ENCODE measurements at places on chromosomes 2 and 18.

DNA sequence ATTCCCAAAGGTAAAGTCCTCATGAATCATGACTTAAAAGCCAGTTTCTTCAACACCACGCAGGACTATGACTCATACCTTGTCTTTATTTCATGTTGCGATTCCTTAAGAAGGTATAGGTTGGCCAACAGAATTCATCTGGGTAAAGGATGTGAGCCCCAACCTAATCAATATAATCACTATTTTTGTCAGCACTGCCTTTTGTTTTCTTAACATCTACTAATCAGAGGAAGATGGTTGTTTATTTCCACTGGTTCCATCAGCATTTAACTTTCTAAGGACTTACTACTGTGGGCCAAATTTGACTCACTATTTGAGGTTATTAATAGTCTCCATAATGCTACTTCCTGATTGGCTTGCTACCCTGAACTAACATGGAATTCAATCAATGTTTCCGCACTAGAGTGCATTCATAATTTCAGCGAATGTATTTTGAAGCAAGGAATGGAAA lies 78.6 kb downstream of the SCG2 start:
- no peak for DNase-seq

- no peak for DNase-seq
These were observed 135.7 kb downstream of the EVA1A start for GRCh38 chr2:75424936-75425619.

DNA sequence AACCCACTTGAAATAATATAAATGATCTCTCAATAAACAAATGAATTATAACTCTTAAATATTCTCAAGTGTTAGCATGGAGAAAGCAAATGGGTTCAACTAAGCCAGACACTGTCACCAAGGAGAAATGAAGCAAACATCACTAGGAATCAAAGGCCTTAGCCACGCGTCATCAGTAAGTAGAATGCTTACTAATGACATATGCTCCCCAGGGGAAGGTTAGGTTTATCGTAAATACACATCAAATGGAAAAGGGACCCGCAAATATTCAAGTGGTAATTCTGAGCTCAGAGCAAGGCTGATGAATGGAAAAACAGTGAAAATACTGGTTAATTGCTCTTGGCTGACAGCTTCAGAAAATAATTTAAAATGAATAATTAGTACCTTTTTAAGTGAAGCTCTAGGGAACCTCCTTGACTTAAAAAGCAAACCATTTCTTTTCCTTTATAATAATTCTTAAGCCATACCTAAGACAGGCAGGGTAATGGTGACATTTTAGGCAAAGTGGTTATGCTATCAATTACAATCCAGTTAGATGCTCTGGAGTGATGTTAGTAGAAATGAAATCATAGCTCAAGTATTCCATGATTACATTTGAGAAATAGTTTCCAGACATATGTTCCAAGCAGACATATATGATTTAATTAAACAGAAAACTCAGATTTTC lies 101.5 kb downstream of the ALPK2 start:
- DNase-seq: no peak

DNA sequence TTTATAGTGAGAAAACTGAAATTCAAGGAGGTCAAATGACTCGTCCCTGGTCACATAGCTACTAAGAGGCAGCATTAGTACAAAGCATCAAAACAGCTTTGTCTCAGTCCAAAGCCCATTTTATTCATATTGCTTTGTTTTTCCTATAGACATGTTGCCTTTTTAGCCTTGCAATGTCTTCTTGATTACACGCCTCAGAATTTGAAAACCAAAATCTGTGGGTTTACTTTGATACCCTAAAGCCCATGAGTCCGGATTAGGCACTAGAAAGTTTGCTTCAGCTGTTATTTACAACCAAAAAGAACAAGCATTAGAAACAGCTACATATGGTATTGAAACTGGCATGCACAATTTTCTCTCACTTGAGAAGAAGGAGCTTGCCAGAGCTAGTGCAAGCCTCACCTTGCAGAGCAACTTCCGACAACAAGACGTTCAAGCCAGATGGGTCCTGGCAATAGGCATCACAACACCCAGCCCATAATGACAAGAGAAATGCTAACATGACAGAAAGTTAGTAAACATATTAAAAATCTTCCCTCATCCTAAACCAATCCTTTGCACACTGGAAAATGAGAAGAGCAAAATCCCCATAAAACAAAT lies 276.8 kb downstream of the RIT2 start:
- no peak for DNase-seq

- no peak for DNase-seq
These were observed 64.2 kb downstream of the RBMS1 start for GRCh38 chr2:160429248-160430000.

- no peak for DNase-seq
These were observed 15.5 kb downstream of the IL1F10 start for GRCh38 chr2:113083296-113083695.

DNA sequence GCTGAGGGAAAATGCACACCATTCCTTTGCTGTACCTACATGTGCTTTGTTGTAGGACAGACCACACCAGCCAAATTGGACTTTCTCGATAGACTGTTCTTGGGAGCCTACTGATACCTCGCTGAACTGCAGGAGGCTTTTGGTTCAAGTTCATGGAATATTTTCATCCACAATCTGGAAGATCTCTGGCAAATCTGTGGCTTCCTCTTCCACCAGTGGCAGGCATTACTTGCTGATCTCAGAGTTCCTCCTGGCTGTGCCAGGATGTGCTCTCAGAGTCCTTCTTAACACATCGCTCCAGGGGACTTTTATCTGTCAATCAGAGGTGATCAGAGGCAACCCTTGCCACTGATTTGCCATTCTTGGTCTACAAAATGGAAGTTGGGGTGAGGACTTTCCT lies 87.7 kb downstream of the PTGR3 start:
- DNase-seq: no peak

DNA sequence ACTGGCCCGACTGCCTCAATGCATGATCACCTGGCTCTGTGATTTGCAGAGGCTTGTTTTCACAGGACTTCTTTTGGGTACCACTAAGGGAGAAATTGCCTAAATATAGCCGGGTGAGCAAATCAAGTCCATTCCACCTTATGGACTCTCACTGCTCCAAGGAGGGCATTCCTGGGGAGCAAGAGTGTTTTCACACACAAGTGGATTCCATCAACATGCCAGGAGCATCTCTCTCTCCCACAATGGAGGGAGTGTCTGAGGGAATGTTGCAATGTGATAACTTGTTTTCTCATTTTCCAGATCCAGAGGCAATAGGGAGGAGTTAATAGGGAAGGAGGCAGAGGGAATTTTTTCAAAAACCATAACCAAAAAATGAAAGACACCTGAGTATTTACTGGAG lies 250.7 kb downstream of the SATB2 start:
- DNase-seq: no peak

GRCh38 chr18:36381075-36381474 lies 83.6 kb downstream of the FHOD3 start:
- no peak for DNase-seq

GRCh38 chr2:210519594-210519993 lies 36.8 kb upstream of the CPS1 start:
- no peak for DNase-seq

- no peak for DNase-seq
These were observed 182.9 kb downstream of the PRKCE start for GRCh38 chr2:45834372-45834771.

GRCh38 chr18:74832999-74833398 lies 235.3 kb downstream of the ZNF407 start:
- DNase-seq: no peak

DNA sequence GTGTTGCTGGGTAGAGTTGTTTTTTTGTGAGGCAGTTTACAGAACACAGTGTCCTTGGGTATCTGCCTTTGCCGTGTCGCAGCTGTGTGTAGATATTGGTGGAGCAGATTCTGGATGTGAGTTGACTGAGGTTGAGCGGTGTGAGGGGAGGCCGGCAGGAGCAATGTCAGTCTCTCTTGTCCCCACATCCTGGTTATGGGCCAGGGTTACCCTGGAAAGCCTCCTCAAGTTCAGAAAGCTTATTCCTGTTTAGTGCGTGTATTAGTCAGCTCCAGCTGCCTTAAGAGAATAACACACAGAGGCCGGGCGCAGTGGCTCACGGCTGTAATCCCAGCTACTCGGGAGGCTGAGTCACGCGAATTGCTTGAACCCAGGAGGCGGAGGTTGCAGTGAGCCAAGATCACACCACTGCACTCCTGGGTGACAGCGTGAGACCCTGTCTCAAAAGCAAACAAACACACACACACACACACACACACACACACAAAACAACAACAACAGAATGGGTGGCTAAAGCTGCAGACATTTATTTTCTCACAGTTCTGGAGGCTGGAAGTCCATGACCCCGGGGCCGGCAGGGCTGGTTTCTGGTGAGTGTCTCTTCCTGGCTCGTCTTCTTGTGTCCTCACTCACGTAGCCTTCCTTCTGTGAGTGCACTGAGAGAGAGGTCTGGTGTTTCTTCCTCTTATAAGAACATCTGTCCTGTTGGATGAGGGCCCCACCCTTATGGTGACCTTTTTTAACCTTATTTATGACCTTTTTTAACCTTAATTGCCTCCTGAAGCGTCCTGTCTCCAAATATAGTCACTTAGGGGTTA lies 5.1 kb downstream of the NCK2 start:
- no peak for DNase-seq

DNA sequence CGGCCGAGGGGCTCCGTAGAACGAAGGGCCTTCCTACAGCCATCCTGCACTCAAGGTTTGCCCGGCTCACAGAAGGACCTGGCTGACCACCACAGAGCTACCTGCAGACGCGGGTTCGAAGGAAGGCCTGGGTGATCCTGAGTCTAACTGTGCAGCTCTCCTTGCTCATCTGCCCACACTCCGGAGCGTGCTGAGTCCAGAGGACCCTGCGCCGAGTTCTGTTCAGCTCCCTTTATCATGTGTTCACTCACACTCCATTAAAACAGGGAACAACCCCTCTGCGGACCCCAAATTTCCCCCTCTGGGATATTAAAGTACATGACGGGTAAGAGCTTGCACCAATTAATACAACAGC lies 138.3 kb downstream of the PXDN start:
- DNase-seq: no peak

DNA sequence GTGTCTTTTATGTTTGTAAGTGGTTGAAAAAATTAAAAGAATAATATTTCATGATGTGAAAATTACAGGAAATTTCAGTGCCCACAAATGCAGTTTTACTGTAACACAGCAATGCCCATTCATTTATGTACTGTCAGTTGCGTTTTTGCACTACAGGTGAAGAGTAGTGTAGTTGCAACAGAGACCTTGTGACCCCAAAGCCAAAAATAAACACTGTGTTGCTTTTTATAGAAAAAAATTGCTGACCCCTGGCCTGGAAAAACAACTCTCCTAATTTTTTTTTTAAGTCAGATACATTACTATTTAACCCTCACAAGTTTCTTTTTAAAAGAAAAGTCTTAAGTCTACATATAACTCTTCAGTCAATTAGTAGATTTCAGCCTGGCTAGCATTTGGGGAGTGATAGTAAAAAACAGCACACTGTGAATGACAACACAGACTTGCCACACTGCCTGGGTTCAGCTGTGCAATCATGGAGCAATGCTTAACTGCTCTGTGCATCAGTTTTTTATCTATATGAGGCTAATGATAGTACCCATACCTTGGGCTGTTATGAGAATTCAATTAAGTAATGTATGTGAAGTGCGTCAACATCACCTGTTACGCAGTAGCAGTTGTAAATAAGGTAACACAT lies 8.1 kb downstream of the KLHL14 start:
- no peak for DNase-seq

- DNase-seq: no peak
These were observed 557.4 kb upstream of the RAB6C start for GRCh38 chr2:129422028-129422427.

DNA sequence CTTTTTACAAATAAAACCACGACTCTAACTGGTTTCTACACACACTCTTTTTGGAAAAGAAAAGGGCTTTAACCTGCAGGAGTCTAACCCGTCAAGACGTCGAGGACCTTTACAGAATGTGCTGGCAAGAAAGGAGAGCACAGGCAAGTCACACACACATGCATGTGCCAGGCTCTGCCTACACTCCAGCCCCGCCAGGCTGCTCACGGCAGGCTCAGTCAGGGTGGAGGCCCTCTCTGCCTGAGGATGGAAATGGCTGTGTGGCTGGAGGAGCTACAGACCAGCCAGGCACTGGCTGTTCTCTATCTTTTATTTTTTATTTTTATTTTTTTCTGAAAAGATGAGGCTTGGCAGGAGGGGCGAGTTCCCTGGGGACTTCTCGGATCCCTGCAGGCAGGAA lies 10.2 kb downstream of the SIX3 start:
- no peak for DNase-seq

DNA sequence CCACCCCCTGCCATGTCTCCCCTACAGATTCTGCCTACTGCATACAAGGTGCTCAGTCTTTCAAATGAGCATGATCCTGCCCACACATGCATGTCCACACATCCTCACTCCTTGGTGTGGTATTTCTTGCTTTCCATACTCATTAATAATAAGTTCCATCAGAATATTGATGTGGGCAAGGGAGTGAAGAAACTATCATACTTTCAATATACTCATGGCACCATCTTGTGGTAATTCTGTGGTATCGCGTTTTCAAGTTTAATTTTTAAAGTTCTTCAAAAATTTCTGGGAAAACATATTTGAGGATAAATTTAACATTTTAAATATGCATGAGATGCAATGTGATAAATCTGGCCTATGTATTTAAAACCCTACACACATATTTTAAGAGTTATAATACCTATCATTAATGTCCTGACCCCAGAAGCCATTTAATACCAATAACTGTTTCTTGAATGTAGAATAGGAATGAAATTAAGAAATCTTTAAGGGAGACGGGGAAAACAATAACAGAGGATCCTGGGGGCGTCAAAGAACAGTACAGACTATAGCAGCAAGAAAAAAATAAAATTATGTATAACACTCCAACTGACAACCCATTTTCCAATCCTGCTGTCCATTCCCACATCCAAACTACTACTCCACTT lies 110.1 kb downstream of the ZNF385B start:
- DNase-seq: no peak

DNA sequence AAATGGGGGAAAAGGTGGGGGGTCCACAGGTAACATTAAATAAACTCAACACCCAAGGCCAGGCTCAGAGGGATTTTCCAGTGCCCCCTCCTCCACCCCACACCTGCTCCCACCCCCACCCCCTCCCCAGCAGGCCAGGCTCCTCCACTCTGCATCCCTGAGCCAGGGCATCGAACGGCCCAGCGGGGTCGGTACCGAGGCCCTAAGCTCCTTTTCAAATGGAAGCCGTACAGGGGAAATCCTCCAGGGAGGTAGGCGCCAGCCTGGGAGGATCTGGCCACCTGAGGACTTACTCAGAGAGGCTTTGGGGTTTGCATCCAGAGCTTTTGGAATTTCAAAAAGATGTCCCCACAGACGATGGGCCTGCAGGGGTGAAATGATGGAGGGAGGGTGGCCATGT lies 46.5 kb downstream of the ZFP36L2 start:
- DNase-seq: no peak

DNA sequence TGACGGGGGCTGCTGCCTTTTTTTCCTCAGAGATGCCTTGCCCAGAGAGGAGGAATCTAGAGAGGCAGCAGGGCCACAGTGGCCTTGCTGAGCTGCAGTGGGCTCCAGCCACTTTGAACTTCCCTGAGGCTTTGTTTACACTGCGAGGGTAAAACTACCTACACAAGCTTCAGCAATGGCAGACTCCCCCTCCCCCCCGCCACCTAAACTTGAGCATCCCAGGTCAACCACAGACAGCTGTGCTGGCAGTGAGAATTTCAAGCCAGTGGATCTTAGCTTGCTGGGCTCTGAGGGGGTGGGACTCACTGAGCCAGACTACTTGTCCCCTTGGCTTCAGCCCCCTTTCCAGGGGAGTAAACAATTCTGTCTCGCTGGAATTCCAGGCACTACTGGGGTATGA lies 11.8 kb downstream of the SYT4 start:
- no peak for DNase-seq

- DNase-seq: no peak
These were observed 215.1 kb downstream of the LDLRAD4 start for GRCh38 chr18:13433685-13434084.
